ENCODE measurements at places on chromosomes 16 and 17. TPM values are rescaled to one million over a fixed set of nuclear protein-coding genes. Genes with fewer than 3 reads are reported as not detected.

Gene C1QTNF8
- total RNA-seq: not detected

Gene C16orf46
- under 0.01 TPM for total RNA-seq

Gene HID1
- total RNA-seq: 0.18 TPM

Gene DDX5
- 330 TPM for total RNA-seq

Gene MRM1
- 2.2 TPM for total RNA-seq

Gene CLEC3A
- not detected for total RNA-seq

Gene SPNS3
- total RNA-seq: not detected
